ENCODE measurements at places on chromosomes 16 and 17. TPM values are rescaled to one million over a fixed set of nuclear protein-coding genes. Genes with fewer than 3 reads are reported as not detected.

- DNase-seq = no peak
Measured at GRCh38 chr16:31465788-31466370, 6.1 kb upstream of the TGFB1I1 start.

Gene NPIPB13
- 0.46 TPM for total RNA-seq

GRCh38 chr17:35774499-35774898, 13.8 kb downstream of the C17orf50 start:
- no peak for DNase-seq

Gene FBXL20
- total RNA-seq = 7.2 TPM

GRCh38 chr17:57379237-57379894, 123.0 kb downstream of the MSI2 start:
- peak; percentile 20 for DNase-seq

DNA sequence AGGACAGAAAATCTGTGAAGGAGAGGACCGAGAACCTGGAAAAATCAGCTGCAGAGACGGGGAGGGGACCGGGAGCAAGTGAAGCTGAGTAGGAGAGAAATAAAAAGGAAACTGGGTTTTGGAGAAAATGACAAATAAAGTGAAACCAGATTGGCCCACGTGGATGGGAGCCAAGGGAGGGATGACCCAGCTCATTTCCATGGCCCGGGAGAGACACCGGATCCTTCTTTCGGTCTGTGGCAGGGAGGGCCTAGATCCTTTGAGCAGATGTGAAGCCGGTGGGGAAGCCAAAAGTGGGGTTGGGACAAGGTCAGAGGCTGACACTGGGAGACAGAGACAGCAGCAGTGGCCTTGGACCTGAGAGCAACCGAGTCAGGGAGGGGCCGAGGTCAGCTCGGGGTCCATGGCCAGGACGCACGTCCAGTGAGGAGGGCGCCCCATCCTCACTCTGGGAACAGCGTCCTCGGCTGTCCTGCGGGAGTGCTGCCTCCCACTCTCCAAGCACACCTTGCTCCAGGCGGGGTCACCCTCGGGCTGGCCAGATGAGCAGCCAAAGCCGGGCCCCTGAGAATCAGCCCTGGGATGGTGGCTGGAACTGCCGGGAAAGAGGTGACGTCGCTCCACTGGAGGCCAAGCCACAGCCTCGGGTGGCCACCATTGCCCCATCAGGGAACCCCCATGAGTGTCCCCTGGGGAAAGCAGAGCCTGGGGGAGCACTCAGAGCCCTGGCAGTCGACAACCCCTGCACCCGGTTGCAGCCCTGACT, 50.8 kb upstream of the CDR2 start:
- no peak for DNase-seq

DNA sequence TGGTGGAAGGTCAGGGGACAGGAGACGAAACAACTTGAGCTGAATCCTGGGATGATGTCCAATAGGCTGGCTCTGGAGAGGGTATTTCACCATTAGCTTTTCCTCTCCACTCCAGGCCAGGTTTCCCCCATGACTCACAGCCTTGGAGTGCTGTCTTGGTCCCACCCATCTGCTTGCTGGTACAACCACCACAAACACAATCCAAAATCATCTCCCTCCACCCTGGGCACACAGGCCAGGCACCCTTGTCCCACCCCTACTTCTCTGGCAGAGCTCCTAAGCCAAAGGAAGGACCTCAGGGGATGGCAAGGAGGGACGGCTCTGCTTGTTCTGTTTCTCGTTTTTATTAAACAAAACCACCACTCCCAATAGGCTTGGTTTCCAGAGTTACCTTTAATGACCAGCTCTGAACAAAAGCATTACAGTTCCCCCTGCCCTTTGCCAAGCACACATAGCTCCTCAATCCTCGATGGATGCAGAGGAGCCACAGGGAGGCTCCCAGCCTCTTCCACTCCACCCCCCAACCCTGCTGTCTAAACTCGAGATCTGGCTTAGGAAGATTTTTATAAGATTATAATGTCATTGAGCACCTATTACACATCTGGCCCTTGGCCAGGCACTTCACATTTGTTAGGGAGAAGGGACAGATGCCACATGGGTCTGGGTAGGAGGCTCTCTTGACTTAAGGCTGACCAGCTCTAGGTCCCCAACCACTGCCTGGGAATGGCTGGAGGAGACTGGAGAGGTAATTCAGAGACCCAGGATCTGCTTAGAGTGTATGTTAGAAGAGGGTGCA, 13.3 kb downstream of the CAVIN1 start:
- DNase-seq = peak; percentile 71

GRCh38 chr17:30278032-30278431, 13.7 kb downstream of the BLMH start:
- DNase-seq = peak; percentile 43
